ENCODE measurements at places on chromosomes 6 and 20.

DNA sequence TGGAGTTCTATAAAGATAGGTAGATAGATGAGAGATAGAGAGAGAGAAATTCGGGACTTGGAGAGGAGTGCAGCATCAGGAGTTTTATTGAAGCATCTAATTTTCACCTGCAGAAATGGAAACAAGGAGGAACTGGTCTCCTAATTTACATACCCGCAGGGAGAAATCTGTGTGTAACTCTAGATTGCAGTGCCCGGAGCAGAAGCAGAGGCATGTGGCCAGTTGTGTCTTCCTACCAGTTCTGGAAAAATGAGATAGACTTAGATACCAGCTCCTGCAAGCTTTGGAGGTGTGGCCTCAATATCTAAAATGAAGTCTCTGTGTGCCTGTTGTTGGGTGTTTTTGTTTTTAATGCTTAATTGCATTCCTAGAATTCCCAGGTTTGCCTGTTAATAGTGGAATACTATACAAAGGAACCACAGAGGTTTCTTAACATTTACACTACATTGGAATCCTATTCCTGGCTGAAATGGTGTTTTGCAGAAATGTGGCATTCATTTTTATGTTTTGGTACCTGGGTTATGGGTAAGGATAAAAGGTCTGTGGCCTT, 57.4 kb downstream of the DTD1 start:
- no peak for DNase-seq

- no peak for DNase-seq
Measured at GRCh38 chr6:131398176-131398575, 174.8 kb upstream of the ARG1 start.

- no peak for DNase-seq
Measured at GRCh38 chr6:11878029-11878428, 99.4 kb upstream of the ADTRP start.

- no peak for DNase-seq
Measured at GRCh38 chr20:5780846-5781217, 30.6 kb downstream of the SHLD1 start.

- no peak for DNase-seq
Measured at GRCh38 chr6:101762851-101763250, 369.3 kb downstream of the GRIK2 start.

DNA sequence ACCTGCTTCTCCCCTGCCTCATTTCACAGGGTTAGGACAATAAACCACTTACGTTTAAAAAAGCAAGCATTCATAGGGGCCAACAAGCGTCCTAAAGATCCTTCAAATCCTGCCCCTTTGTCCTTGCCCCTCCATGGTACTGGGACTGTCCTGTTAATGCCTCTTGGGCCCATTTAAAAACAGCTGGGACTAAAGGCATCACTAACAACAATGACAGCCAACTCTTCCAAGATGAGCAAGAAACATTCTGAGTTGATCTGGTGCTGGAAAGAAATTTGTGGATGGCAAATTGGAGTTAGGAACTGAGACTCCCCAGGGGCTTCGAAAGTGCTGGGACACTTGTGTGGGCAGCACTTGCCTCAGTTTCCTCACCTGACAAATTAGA, 93.4 kb downstream of the ZMYND8 start:
- no peak for DNase-seq

DNA sequence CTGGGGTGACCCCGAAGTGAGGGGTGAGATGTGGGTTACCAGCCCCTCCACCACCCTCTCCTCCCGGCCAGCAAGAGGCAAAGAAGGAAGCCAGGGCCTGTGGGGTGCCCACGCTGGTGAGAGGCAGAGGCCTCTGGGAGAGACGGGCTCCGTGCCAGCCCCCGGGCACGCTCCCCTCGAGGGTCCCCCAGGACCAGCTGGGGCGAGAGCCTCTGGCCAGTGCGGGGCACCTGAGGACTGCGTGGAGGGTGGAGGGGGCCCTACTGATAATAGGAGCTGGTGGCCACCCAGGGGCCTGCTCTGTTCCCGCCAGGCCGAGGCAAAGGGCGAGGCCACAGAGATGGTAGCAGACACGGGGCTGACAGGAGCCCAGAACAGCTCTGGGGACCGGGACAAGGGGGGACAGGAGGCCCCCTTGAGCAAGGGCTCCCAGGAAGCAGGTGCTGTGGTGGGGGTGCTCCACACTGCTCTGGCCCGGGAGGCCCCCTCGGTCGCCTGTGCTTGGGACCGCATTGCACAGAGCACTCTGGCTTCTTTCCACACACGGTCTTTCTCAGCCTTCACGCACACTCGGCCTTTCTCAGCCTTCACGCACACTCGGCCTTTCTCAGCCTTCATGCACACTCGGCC, 226.9 kb downstream of the TTLL2 start:
- DNase-seq, result no peak

- no peak for DNase-seq
Measured at GRCh38 chr20:13927171-13927570, 63.2 kb downstream of the SEL1L2 start.

DNA sequence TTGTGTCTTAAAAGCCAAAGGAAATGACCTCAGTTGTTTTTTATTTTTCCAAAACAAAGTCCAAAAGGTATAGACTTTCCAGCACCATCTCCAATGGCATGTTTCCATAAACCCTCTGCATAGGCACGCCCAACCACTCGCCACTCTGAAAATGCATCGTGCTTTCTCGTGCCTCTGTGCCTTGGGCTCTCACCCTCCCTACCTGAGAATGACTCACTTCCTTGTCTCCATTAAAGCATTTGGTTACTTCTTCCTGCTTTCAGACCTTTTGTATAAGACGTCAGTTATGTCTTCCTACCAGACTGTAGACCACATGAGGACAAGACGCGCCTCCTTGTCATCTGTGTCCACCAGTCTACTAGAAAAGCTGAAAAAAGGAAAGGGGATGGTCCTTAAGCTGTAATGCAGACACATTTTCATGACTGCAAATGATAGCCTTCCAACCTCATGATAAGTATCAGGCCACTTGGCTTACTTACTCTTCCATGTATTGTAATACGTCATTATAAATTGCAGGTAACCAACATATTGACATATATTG, 61.2 kb upstream of the CDYL start:
- DNase-seq, result no peak

GRCh38 chr6:85389151-85389797, 60.6 kb upstream of the NT5E start:
- no peak for DNase-seq

DNA sequence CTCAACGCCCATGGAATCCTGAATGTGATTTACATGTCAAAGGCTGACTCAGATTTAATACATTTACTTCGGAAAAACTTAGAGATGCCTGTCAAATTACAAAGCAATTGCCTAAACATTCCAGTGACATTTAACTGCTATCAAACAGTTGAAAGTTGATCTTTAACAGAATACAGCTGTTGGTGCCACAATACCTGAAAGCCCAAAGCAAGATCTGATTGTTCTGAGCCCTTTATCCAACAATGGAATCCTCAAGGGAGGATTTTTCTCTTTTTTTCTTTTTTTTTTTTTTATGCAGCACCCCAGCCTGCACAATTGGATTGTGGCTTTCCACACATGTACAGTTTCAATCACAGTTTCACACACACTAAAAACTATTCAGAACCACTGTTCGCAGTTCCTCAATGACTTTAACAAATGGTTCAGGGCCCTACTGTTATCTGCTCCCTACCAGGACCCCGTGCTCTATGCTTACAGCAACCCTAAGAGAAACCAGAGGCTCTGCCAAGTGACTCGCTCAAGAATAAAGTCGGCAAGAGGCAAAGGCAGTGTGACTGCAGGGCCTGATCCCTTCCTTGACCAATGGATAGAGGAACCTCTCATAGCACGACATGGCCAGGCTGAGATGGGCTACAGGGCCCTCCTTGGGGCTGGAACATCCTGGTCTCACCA, 33.3 kb downstream of the EPB41L2 start:
- no peak for DNase-seq

DNA sequence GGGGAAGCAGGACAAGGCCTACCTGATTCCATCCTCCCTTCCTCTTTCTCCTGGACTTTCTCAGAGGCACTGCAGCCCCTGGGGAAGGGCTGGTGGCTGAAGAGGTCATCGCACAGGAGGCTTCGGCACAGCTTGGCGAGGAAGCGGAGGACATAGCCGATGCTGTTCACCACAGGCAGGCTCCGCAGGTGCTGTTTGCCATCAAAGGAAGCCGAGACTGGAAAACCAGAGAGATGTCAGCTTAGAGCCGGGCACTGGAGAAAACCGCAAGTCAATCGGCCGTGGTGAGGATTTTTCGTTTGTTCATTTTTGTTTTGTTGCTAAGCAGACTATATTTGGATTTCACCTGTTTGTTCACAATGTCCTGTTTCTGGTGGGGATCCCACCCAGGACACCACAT, 79.2 kb downstream of the SCML4 start:
- no peak for DNase-seq

GRCh38 chr6:145813285-145814034, 1.1 kb downstream of the FBXO30 start:
- peak; percentile 33 for DNase-seq

DNA sequence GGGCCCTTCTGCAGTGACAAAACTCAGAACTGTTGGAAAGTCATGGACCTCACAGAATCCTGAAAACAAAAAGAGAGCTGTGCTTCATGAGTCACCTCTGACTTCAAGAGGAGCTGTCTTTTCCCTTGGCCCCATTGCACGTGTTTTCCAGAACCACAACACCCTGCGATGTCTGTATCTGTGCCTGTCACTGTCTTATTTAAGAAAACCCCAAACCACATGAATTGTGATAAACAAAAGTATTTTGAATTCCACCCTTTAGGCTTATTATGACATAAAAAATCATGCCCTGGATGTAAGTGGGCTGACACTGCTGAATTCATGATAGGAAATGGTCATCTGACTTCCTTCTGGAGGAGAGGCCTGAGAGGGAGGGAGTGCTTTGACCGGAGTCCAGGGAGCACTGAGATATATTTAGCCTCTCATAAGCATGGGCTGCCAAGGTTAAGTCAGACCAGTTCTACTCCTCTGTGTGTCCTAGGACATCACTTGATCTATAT, 96.4 kb upstream of the DUSP22 start:
- DNase-seq, result no peak

DNA sequence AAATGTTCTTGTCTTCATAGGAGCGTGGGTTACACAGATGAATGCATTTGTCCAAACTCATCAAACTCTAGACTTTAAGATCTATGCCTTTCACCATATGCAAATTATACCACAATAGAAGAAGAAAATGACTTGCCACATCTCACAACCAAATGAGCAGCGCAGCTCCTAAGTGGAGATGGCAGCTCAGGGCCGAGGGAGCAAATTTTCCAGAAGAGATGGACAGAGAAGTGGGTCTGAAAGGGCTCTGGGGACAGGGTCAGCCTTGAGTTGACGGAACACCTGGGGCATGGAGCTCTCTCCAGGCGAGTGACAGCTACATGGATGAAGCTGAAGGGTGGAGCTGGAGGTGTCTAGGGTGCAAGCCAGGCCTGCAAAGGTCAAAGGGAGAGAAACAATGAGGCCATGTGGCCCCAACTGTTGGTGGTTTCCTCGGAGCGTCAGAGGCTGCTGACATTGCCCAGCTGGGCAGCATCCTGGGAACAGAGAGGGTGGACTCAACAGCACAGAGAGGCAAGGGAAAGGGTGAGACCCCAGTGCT, 228.3 kb downstream of the NRN1 start:
- no peak for DNase-seq

GRCh38 chr6:116218172-116218633, 35.7 kb downstream of the TSPYL4 start:
- DNase-seq, result no peak

GRCh38 chr6:71028236-71028876, 71.5 kb upstream of the B3GAT2 start:
- DNase-seq, result no peak

- DNase-seq, result no peak
Measured at GRCh38 chr20:19706463-19706862, 51.6 kb upstream of the RIN2 start.

DNA sequence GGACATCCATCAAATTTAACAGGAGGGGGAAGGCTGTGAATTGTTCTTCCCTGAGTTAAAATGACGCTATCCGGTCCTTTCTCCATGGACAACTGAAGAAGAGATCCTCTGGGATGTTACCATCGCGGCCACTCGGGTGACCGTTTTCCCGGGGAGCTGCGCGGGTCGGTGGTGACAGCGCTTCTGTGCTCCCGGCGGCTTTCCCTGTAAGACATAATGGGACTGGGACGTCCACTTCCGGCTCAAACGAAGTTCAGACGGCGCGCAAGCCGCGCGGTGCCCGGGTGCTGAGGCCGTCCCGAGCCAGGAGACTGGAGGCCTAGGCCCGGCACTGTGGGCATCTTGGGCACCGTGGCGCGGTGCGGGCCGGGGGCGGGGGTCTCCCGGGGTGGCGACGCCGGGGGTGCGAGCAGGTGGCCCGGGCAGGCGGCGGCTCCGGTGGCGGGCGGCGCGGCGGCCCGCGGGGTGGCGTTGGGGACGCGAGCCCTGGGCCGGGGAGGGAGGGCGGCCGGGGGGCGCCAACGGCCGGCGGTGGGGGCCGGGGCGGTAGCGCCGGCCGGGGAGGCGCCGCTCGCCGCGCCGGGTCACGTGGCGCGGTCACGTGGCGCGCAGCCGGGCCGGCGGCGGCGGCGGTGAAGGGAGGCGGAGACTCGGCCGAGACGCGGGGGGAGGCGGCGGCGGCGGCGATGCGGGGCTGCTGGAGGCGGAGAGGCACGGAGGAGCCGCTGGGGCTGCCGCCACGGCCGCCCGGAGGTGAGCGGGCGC, 63.6 kb downstream of the GTF2H5 start:
- DNase-seq, result peak; percentile 58

- no peak for DNase-seq
Measured at GRCh38 chr6:162637317-162637716, 90.2 kb downstream of the PRKN start.

GRCh38 chr6:130841128-130841728, 14.0 kb downstream of the SMLR1 start:
- no peak for DNase-seq

- peak; percentile 68 for DNase-seq
Measured at GRCh38 chr6:75296811-75297779, 12.5 kb upstream of the TMEM30A start.

GRCh38 chr6:113146878-113147277, 710.3 kb upstream of the MARCKS start:
- no peak for DNase-seq

DNA sequence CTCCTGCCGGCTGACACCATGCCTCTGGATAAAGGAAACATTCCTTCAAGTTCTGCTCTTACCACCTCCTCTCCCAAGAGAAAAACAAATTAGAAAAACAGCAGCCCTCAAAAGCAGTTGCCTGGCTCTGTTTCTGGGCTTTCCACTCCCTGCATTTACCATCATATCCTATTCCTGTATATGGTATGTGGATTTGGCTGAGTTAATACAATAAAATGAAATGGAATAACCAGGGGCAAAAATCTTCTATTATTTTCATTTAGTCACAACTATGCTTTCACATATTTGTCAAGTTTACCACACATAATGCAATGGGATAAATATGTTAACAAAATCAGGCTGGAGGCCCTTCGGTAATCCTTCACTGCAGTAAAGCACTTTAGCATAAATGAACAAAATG, 34.3 kb downstream of the COL12A1 start:
- DNase-seq, result no peak
